ENCODE measurements at places on chromosomes 1 and 21.

DNA sequence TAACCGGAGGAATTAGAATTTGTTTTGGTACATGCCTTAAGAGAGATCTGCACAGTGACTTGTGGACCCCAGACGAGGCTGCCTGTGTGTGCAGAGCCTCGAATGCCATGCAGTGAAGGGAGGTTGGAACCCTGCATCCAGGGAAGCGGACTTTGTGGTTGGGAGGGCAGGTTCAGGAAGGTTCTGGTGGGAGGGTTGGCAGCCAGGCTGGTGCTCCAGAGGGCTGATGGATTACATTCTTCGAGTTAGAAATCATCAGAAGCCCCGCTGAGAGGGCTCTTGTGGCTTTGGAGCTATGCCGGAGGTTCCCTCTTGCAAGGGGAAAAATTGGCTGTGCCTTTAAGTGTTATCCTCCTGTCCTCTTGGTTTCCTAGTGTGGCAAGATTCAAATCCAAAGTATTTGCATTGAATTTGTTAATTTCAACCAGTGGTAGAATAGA, 21.1 kb downstream of the ROR1 start:
- no peak for DNase-seq

- no peak for DNase-seq
These were observed 44.9 kb upstream of the TNFSF18 start for GRCh38 chr1:173095632-173096031.

GRCh38 chr1:178243119-178243518, 149.2 kb downstream of the RASAL2 start:
- DNase-seq, result no peak

DNA sequence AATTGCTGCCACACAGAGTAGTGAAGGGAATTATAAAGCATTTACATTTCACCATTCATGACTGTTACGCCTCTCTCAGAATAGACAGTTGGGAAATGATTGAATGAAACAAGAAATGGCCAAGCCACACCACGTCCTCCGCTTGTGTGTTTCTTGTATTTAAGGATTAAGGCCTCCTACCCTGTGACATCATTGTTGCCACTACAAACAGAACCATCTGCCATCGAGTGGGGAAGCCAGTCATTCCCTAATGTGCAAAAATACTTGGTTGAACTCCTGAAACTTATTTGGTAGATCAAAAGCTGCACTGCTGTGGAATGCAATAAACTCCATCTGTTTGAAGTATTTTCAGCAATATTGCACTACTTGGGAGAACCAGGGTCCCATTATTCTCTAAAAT, 99.0 kb upstream of the C1orf105 start:
- peak; percentile 64 for DNase-seq

Measured in tibial artery (tissue), 4 donors.